ENCODE measurements at places on chromosomes 16 and 17.

DNA sequence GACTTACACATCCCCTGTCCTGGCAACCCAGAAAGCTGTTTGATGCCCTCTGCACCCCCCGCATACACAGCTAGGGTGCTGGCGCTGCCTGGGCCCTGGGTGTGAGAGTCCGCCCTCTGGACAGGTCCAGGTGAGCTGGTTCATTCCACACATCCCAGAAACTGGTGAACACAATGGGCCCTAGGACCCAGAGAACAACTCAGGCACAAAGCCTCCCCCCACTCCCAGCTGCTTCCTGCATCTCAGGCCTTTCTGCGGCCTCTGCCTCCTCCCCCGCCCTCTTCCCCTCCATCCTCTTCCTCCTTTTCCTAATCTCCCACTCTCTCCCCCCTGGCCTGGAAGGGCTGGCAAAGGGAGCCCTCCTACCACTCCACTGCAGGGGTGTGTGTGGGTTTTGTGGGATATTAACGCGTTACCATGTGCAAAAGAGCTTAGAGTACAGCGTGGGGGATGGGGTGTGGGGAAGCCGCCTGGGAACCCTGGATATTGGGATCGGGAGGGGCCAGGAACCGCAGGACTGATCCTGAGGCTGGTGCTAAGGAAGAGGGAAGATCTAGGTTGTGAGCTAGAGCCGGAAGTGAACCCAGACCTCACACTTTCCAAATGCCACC, 1.6 kb upstream of the PPP1R9B start:
- DNase-seq, result peak; percentile 89

DNA sequence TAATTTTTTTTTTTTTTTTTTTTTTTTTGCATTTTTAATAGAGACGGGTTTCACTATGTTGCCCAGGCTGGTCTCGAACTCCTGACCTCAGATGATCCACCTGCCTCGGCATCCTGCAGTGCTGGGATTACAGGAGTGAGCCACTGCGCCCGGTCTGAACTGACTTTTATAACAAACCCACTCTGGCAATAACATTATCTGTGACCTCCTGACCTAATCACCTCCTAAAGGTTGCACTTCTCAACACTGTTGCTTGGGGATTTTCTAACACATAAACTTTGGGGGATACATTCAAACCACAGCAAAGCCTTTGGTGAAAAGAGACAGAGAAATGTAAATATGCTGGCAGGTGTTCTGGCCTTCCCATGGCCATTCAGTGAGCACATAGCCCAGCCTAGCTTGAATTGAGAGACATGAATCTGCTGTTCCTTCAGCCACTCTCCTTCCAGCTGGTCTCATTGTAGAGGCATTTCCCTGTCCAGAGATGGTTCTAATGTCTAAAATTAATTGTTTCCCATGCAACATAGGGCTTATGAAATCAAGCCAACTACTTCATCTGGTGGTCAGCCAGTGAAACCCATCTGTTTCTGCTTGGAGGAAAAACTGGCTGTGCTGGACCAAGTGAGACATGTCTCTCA, 28.3 kb downstream of the LYRM1 start:
- DNase-seq, result no peak

GRCh38 chr17:50196826-50197225, 4.6 kb downstream of the COL1A1 start:
- no peak for DNase-seq

GRCh38 chr17:6100891-6101500, 30.8 kb downstream of the WSCD1 start:
- no peak for DNase-seq

- no peak for DNase-seq
Observed at GRCh38 chr16:29192329-29193247, 207.7 kb downstream of the LAT start.

- no peak for DNase-seq
Observed at GRCh38 chr16:57401943-57402640, 2.5 kb upstream of the CCL17 start.

DNA sequence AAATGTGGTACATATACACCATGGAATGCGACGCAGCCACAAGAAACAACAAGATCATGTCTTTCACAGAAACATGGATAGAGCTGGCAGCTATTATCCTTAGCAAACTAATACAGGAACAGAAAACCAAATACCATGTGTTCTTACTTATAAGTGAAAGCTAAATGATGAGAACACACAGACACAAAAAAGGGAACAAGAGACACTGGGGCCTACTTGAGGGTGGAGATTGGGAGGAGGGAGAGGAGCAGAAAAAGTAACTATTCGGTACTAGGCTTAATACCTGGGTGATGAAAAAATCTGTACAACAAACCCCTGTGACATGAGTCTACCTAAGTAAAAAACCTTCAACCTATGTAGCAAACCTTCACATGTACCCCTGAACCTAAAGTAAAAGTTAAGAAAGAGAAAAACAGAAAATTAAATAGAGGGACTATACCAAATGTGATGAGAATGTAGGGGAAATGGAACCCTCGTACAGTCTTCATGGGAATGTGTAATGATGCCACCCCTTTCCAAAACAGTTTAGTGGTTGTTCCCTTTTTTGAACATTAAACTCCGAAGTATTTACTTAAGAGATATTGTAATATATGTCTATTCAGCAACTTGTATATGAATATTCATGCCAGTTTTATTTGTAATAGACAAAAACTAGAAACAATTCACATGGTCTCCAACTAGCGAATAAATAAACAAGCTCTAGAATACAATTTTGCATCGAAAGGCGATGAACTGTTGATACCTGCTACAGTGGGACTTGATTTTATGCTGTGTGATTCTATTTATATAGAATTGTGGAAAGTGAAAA, 33.9 kb downstream of the AHSP start:
- no peak for DNase-seq

DNA sequence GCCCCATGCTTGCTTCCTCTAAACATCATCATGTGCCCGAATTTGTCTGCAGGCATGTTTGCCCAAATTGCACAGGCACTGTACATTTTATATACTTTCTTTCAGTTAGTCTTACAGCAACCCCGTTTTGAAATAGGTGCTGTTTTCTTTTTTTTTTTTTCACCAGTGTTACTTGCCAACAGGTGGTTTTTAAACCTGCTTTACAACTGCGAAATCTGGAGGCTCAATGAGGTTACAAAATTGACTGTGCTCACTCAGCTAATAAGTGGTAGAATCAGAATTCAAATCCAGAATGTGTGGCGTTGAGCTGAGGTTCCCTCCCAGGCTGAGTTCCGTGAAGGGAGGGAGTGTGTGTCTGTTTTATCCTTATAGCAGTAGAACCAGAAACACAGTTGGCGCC, 5.8 kb downstream of the PLA2G15 start:
- no peak for DNase-seq

GRCh38 chr17:10041916-10042588, 137.0 kb upstream of the RCVRN start:
- DNase-seq, result no peak

- no peak for DNase-seq
Observed at GRCh38 chr17:47611372-47612350, 38.1 kb upstream of the KPNB1 start.

DNA sequence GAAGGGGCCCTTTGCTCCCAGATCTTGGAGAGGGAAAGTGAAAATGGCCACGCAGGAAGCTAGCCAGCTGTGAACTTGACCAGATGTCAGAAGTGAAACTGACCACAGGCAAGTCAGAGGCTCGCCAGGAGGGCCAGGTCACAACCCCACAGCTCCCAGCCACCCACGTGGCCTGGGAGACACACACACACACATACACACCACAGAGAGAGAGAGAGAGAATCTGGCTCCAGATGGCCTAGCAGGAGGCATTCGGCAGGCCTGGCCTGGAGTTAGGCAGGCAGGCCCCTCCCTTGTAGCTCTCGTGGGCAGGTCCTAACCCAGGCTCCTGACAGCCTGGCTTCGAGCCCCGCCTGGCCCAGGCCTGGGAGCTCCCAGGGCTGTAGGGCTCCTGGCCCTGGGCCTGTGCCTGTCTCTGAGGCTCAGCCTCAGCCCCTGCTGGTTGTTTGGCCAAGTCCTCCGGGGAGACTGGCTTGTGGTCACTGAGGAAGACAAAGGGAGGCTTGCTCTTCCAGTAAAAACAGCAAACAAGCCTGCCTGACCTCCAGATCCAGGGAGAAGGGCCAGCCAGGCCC, 20.2 kb downstream of the NGFR start:
- DNase-seq, result peak; percentile 77

- no peak for DNase-seq
Observed at GRCh38 chr17:57691939-57692338, 53.2 kb downstream of the CCDC182 start.

GRCh38 chr17:38891441-38891840, 21.6 kb downstream of the LASP1 start:
- no peak for DNase-seq

GRCh38 chr16:57590654-57591085, 37.8 kb upstream of the ADGRG1 start:
- no peak for DNase-seq

DNA sequence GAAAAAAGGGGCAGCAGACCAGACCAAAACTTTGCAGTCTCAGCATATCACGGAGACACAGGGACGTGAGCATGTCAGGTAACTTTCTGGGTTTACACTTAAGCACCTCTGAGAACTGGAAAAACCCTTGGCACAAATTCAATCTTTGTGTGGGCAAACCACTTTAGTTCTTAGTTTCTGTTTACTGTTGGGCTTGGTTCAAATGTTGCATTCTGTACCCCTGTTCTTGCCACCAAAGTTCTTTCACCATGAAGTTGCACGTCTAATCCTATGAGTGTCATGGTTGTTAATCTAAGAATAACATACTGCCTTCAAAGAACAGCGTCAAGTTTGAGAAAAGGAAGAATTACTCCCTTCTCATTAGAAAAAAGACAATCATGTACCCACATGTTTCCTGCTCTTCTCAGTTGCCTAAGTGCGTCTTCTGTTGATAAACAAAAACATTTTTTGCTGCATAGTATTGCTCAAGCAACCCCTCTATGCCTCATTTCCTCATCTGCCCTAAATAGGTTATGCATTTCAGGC, 11.6 kb downstream of the KRT33A start:
- DNase-seq, result no peak

DNA sequence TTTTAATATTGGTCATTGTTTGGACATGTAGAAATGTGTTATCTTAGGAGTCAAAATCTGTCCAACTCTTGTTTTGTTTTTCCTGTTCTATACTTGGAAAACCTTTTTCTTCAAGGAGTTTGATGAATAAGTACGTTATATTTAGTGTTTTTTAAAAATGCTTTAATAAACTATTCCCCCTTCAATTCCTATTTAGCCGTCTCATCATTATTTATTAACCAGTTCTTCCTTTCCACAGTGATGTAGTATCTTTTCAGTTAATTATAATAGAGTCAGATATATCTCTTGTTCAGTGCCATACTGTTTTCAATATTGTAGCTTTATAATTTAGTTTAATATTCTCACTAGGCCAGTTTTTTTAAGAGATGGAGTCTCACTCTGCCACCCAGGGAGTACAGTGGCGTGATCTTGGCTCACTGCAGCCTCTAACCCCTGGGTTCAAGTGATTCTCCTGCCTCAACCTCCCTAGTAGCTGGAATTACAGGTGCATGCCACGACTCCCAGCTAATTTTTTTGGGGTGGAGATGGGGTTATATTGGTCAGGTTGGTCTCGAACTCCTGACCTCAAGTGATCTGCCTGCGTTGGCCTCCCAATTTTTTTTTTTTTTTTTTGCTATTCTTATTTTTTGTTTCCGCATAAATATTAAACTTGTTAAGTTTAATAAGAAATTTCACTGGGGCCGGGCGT, 72.9 kb downstream of the KPNA2 start:
- no peak for DNase-seq

DNA sequence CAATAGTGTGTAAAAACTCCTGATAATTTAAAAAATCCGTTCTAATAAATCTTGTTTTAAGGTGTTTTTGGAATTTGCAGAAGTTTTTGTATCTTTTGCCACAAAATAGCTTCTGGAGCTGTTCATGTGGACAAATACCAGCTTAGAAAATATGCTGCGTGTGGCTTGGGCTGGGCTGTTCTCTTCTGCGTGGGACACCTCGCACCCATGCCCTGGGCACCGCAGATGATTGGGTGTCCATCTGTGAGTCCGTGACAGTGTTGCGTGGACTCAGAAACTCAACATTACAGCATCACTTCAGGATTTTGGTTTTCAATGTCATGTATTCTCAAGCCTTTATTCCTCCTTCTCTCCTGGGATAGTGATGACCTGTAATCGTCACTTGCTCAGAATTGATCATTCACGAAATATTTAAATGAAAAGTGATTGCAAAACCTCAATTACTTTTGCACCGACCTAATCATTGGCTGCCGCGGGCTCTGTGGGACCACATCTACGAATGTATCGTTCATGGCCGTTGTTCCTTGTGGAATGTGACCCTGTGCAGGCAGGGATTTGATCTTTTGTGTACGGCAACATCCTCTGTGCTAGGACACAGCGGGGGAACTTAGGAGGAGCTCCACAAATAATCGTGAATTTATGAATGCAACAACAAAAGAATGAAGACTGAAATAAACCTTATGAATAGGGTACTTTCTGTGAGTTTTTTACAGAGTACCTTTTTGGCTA, 210.3 kb upstream of the FOXF1 start:
- DNase-seq, result no peak

GRCh38 chr17:58371300-58371950, 19.4 kb upstream of the SUPT4H1 start:
- no peak for DNase-seq

DNA sequence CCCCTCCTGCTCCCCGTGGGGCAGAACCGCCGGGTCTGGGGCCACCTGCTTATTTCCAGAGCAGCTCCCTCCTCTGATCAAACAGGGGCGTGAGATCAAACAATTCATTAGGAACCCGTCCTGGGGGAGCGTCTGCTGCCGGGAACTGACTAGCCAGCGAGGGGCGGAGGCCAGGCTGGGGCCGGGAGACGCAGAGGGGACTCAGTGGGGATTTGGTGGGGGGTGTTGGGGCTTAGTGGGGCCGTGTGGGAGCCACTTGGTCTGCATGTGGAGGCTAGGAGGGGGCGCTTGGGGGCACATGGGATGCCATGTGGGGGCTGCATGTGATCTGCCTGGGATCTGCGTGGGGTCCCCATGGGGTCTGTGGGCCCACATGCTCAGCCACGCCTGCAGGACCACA, 20.5 kb upstream of the CACNA1H start:
- DNase-seq, result no peak

- no peak for DNase-seq
Observed at GRCh38 chr17:5023588-5024147, 11.6 kb downstream of the SLC52A1 start.

DNA sequence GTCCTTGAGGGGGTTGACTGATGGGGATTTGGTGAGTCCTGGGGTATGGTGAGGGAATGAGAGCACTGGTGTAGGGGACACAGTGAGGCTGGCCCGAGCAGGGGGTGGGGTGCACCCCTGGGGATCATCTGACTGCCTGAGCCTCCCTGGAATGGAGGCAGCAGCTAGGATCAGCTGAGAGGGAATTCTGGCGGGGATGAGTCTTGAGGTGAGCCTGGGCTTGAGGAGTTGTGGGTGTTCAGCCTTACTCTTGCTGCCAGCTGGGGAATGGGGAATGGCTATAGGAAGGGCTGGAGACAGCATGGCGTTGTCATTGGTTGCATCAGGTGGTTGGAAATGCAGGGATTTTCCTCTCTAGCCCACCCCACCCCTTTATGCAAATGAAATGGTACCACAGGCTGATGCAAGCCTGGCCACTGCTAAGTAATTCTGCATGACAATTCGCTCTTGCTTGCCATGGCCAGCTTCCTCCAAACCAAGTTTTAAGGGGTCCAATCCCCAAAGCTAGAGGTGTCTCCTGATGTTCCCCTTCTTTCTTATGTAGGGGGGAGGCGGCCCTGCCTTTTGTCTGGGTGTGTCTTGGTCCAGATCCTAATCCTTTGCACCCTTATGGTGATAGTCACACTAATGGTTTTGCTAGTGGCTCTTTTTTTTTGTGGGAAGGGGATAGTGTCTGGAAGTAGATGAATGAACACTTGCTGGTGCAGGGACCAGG, 7.5 kb downstream of the NFE2L1 start:
- DNase-seq, result no peak

GRCh38 chr17:35984140-35984539, 2.4 kb downstream of the CCL14 start:
- DNase-seq, result no peak

GRCh38 chr16:64534180-64534780, 587.6 kb downstream of the CDH11 start:
- no peak for DNase-seq
